Activated gamma-delta T cell treated with anti-CD3 and anti-CD28 coated beads, Interleukin-2, amount 50 U/mL, for 16 hours (primary cell): ENCODE measurements at places on chromosomes 16 and 17.

GRCh38 chr17:18093616-18094408 lies 6.1 kb downstream of the DRG2 start:
- DNase-seq: no peak

DNA sequence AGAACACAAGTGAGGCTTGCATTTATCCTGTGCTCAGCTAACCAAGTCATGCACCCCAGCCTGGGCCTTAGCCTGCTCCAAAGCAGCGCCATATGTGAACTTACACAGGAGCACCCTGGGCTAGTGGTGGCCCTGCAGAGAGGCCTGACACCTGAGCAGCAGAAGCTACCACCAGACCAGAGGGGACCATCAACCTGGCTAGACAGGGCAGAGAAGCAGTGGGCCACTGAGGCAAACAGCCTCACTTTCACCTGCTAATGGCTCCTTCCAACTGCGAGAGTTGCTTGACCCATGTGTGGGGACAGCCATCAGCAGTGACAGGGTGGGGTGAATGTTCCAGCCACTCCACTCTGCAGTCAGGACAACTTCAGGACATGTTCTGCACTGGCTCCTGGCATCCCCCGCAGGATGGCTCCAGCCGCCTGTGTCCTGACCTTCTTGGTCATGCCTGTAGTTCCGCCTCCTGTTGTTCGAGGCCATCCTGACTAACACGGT lies 2.9 kb upstream of the C16orf95 start:
- DNase-seq: no peak

- no peak for DNase-seq
Observed at GRCh38 chr16:90037276-90037675, 18.0 kb upstream of the DBNDD1 start.

DNA sequence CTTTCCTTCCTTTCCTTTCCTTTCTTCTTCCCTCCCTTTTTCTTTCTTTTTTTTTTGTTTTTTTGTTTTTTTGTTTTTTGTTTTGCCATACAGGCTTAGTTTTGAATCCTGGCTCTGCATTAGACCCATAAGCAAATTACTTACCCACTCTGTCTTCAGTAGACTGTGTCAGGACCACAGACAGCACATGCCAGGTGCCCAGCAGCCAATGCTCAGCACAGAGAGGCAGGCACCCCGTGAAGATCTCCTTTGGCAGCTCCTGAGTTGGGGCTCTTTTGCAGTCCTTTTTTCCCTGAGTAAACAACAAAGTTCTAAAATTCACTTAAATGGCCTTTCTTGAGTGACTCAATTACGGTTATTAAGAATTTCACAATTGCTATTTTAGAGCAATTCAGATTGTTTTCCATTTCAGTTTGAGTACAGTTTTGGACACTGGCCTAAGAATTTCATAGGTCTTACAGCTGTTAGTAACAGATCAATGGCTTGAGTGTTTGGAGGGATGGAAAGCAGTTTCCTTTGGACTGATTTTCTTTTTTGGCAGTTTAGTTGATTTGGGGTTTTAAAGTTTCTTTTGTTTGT lies 26.2 kb upstream of the SLC5A11 start:
- no peak for DNase-seq

DNA sequence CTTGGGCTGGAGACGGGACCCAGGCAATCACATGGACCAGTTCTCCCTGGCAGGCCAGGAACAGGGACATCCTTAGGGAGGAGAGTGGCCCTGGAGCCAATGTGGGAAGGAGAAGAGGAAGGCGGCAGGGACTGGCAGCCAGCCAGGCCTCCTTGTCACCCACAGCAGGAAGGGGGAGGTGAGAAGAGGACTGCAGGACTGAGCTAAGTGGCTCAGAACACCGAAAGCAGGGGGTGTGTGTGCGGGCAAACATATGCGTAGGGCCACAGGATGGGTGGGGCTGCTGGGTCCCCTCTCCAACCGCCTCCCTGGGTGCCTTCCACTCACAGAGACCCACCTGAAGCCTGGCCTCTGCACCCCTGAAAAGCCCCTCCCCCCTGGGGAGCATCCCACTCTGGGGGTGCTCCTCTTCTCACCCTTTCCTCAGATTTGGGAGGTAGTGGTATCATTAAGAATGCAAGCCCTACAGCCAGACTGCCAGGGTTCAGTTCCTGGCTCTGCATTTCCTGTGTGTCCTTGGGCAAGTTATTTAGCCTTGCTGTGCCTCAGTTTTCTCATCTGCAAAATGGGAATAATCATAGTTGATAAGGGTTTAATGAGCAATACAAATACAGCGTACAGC lies 8.1 kb downstream of the PNMT start:
- peak; percentile 16 for DNase-seq

GRCh38 chr17:44006598-44007345 lies 2.4 kb downstream of the NAGS start:
- peak; percentile 95 for DNase-seq

DNA sequence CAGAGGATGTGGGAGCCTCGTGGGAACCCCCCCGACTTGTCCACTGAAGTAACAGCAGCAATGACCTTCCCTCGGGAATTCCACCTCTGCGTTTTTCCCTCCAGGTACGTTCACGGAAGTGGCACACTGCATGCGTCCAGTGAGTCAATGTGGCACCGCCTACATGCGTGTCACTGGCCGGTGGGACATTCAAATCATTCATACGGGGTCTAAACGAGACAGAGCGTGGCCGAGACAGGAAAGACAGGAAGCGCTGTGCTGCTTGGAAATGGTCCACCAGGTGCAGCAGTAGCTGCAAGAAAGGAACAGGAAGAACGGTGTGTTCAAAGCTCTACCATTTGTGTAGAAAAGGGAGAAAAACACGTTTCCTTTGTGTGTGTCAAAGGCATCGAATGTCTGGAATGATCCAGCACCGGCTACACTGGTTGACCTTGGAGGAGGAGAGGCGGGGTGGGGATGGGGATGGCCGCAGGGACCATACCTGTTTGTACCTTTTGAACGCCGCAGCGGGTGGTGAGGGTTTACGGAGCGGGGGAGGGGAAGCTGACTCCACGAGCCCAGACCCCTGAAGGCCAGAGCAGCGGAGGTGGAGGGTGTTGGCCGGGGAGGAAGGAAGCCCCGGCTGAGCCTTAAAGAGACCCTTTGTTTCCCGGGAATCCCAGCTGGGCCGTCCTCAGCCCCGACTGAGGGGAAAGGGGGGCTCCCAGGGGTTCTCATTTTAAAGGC lies 1.7 kb upstream of the PGAP6 start:
- no peak for DNase-seq

DNA sequence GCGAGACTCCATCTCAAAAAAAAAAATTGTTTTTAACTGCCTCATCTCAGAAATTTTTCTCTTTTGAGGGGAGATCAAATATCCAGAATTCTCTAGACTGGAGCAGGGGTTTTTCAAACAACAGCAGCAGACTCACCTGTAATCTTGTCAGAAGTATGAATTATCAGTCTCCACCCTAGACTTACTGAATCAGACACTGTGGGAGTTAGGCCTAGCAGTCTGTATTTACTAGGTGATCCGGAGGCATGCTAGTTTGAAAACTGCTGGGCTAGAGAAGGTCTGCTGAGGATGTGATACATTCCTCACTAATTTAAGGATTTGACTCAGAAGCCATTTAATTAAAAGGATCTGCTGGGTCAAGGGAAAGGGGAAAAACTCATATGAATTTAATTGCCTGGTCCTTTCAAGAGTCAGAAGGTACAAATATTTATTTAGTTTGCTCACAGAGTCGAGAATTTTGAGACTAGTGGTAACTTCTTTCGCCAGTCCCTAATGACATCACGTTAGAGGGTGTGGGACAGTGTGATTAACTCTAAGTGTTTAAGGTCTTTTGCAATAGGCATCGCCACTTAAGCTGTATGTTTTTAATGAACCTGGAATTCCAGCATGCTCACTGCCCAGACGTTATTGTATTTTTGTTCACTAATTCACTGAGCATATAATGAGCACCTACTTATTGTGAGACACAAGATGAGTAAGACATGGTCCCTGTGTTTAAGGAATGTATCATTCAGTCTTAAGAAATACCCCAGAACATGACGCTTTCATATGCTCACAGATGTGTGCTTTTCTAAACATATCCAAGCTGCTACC lies 14.2 kb downstream of the ATP6V0A1 start:
- no peak for DNase-seq

DNA sequence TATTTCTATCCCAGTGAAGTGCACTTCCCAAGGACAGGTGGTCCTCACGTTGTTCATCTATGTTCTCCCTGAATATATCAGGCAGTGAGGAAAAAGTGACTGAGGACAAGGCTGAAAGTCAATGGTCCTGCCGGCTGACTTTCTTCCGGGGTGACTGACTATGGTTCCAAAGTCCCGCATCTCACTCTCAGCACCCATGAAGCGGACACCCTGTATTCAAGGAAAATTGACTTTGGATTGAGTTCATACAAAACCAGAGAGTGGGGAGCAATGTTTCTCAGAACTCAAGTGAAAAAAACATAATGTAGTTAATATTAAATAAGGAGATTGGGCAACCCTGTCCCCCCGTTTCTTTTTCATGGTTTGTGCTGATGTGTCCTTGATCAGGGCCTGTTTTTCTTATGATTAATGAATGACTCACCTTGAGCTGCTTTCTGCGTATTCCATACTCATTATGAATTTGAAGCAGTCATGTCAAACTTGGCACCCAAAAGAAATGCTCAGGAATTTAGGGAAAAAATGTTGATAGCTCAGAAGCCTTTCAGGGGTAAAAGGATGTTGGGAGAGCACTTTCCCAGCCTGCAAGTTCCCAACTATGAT lies 184.0 kb downstream of the CYLD start:
- no peak for DNase-seq

DNA sequence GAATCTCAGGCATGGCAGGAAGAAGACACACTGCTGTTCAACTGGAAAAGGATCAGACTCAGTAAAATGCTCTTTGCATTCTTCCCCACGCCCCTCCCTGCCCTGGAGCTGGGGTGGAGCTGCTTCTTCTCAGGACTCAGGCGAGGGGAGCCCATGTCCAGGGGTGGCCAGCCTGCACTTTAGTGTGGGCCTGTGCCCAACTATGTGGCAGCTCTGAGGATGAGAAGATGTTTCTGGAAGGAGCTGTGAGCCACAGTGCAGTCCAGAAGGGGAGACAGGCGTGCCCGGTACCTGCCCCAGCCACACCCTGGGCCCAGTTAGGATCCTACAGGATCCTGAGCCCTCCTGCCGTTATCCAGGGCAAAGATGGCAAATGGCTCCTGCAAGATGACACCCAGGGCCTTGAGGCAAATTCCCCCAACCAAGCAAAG lies 120.3 kb downstream of the ANKRD11 start:
- no peak for DNase-seq

- no peak for DNase-seq
Observed at GRCh38 chr17:76091526-76092286, 11.9 kb downstream of the EXOC7 start.

DNA sequence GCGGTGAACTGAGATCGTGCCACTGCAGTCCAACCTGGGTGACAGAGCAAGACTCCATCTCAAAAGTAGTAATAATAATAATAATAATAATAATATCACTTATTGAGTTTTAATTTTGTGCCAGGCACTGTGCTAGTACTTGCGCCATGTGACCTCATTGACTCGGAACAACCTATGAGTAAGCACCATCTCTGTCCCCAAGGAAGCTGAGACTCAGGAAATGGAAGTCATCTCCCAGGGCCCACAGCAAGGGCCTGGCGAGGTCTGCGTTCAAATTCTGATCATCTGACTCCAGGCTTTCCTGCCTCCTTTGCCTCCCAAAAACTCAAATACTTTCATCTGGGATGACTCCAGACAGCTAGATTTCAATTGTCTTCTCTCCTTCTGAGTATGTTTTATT lies 162.9 kb downstream of the SEC14L1 start:
- no peak for DNase-seq

DNA sequence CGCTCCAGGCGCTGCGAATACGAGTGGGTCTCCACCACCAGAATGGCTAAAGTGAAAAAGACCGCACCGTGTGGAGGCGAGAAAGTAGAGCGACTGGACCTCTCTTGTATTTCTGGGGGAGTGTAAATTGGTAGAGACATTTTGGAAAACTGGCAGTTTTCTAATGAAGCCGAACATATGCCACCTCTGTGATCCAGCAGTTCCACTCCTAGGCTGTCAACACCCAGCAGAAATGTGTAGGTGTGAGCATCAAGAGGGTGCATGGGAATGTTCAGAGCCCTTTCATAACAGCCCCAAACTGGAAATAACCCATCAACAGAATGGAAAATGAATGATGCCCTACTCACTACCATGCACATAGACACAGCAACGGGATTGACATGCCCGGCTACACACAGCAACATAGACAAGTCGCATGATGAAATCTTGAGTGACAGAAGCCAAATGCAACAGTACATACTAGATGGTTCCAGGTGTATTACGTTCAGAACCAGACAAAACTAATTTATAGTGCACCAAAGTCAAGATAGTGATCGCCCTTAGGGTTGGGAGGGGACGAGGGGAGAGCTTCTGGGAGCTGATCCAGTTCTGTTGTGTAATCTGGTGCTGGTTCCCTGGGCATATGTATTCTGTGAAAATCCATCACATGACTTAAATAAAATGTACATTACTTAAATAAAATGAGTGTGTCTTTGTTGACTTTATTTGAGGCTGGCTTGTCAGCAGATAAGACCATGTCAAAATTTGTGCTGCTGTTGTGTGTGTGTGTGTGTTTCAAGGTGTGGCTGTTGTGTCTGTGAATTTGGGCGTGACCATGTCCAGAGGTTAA lies 877 bp upstream of the BCL7C start:
- no peak for DNase-seq

DNA sequence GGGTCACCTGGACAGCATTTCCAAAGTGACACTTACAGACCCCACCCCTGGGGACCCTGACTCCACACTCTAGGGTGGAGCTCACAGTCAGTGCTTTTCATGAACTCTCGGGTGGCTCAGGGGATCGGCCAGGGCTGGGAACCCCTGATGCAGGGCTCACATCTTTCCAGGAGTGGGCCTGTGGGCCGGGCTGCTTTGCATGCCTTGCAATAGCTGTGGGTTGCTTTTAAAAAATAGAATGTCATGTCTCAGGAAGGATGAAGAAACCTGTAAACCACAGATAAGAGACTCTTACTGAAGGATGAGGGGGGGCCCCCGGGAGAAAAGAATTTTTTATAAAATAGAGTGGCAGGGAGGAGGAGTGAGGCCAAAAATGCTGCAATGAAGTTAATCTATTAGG lies 40.2 kb downstream of the RBFOX3 start:
- no peak for DNase-seq

DNA sequence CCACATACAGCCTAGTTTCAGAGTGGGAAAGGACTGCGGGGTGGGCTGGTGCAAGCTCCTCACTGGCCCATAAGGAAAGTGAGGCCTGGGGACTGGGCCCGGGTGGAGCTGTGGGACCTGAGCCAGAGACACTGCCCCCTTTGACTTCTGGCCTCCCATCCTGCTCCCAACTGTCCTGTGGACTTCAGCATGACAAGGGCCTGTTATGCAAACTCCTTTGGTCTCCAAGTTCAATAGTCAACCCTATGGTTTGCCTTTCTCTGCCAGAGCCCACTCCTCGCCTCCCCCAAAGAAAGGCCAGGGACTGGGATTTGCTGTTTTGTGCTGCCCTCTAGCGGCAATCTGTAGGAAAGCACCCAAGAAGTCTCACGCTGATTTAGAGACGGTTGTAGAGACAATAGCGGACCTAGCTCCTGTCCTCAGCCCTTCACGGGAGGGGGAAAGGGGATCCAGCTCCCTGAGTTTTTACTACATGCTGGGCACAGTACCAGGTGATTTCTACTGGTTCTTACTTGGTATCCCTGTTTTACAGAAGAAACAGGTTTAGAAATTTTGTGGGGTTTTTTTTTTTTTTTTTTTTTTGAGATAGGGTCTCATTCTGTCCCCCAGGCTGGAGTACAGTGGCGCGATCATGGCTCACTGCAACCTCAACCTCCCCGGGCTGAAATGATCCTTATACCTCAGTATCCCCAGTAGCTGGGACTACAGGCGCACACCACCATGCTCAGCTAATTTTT lies 1.2 kb upstream of the TLCD3B start:
- DNase-seq: peak; percentile 33
